ENCODE measurements at places on chromosomes 2 and 18. TPM values are rescaled to one million over a fixed set of nuclear protein-coding genes. Genes with fewer than 3 reads are reported as not detected.

GRCh38 chr2:229856413-229856812 is 65.4 kb downstream of the TRIP12 start:
- peaks cover 41% of the 10 kb centered on the region for H3K36me3 ChIP-seq
- H3K4me1 ChIP-seq, result peaks cover 49% of the 10 kb centered on the region
- H3K4me3 ChIP-seq, result no peak overlapping the region
- no peaks in the 10 kb centered on the region for H3K27me3 ChIP-seq

Gene MYCN
- 0.22 TPM for total RNA-seq

- no peak for DNase-seq
- H3K27ac ChIP-seq, result no peak overlapping the region
- peaks cover 76% of the 10 kb centered on the region for H3K27me3 ChIP-seq
- peaks cover 26% of the 10 kb centered on the region for H3K4me1 ChIP-seq
- H3K4me3 ChIP-seq, result no peak overlapping the region
Observed at GRCh38 chr2:118852605-118853128, 5.2 kb upstream of the EN1 start.

- DNase-seq, result no peak
- H3K4me1 ChIP-seq, result peaks cover 2% of the 10 kb centered on the region
- H3K27me3 ChIP-seq, result peaks cover 27% of the 10 kb centered on the region
- H3K36me3 ChIP-seq, result no peaks in the 10 kb centered on the region
- H3K4me3 ChIP-seq, result no peak overlapping the region
Observed at GRCh38 chr2:237498341-237498740, 11.3 kb downstream of the MLPH start.

Gene ANKAR
- 3.6 TPM for total RNA-seq
